ENCODE measurements at places on chromosomes 11 and 22.

- DNase-seq, result no peak
Measured at GRCh38 chr11:94018721-94019120, 2.4 kb upstream of the HEPHL1 start.

DNA sequence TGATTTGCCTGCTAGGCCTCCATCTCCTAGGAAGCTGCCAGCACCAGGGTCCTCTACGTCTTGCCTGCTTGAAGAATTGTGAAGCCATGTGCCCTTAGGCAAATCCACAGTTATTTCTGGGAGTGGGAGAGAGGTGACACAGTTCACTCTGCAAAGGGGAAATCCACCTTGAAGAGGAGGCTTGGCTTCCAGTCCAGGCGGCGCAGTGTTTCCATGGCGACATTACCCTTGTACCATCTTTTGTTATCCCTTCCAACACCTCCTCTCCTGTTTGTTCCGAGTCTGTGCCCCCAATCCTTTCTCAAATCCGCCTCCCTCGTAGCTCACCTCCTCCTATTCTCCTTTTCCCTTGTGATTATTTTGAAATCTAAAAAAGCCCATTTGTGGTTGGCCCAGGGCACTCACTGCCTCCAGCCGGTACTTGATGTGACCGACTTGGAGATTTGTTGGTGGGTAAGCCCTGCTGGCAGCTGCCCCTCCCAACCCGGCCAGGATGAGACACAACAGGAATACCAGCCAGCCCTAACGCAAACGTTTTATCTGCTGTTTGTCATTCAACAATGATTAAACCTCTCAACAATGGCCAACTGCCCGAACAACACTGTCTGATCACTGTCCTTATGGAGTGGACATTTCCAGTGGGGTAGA is 18.4 kb downstream of the SYT13 start:
- no peak for DNase-seq

GRCh38 chr11:83827940-83828554 is 541.9 kb upstream of the CCDC90B start:
- no peak for DNase-seq

- DNase-seq, result no peak
Measured at GRCh38 chr11:75644946-75645345, 23.9 kb downstream of the MAP6 start.

DNA sequence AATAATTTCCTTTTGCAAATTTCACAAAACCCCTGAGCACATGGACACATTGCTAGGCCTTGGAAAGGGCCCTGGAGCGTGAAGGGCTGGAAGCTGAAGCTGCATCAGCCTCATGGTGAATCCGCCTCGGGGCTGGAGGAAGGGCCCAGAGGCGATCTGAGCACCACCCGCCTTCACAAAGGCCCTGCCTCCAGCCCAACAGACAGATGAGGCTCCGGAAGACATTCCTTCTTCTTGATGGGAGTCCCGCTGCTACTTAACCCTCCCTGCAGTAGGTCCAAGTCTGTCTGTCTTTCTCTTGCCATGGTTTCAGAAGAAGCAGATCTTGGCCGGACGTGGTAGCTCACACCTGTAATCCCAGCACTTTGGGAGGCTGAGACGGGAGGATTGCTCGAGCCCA is 16.5 kb downstream of the ARRB1 start:
- no peak for DNase-seq

DNA sequence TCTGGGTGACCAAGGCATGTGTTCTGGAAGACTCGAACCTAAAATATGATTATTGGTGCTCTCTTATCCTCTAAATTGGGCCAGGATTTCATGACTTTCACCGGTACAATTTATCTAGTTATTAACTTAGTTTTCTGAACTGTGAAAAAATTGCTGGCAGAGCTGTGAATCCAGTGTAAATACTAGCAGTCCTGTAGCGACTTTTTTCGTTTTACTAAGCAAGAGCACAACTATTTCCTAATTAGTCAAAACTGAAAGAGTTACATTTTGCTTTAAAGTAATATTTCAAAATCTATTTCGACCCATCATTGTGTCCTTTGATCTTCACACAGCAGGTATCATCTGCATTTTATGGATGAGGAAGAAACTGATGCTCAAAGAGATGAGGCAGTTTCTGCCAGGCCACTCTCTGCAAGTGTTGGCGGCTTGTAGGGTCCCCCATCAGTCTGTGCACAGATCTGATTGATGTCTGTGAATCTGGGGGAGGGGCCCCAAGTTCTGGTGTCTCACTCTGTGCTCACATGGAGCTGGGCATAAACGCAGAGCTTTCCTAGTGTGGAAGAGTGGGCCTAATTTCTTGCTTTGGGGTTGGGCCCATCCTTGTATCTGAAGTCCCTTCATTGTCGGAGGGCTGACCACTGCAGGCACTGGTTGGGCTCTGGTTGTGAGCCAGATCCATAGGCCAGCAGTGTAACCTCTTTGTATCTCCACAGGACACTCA is 1.4 kb upstream of the TRMT2A start:
- DNase-seq, result no peak

DNA sequence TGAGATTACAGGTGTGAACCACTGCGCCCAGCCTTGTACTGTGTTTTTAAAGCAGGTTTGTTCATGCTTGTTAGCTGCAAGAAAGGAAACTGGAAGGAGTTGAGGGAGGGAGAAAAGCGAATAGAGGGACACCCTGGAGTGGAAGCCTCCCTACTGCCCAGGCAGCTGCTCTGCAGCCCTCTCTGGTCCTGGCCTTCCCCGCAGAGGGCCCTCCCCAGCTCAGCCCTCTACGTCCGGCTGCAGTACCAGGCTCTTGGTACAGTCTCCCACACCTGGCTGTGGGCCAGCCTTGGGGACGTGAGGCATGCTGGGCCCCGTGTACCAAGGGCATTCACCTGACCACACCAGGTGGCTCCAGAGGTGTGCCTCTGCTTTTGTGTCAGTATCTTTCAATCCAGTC is 70.8 kb downstream of the MED15 start:
- no peak for DNase-seq

DNA sequence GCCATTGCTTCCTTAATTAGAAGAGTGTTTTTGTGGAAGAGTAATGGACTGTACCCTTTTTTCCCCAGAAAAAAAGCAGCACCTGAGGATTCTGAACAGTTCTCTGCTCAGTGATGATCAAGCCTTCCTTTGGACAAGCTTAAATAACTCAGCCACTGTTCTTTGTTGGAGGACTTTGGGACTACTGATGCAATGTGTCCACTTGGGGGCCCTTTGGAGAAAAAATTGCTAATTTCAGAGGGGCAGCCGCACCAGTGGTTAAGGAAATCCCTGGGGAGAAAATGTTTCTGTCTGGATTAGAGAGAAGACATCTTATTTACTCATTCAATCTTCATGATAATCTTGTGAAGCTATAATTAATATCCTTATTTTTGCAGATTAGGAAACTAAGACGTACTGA is 5.3 kb upstream of the KMT2A start:
- DNase-seq, result no peak

DNA sequence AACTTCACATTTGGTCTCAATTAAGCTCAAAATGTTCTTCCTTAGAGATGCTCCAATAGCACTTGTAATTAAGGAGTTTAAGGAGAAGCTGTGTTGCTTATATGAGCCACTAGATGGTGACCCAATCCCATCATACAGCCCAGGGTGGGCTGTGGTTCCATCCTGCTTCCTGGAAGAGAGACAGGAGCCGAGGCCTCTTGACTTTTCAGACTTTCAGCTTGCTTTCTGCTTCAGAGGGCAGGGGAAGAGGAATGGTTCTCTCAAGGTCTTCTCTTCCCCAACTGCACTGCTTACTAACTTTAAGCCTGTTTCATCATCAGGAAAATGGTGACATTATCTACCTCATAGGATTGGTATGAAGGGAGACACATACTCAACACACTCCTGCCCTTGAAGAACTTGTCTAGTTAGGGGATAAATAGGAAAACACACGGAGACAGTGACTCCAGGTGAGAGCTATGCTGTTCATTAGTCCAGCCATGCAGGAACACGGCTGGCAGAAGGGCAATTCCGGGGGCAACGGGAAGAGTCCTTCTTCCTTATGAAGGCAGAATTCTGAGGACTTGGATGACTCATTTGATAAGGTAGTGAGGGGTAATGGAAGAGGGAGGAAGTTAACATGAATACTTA is 20.1 kb downstream of the TMEM218 start:
- DNase-seq, result peak; percentile 22

DNA sequence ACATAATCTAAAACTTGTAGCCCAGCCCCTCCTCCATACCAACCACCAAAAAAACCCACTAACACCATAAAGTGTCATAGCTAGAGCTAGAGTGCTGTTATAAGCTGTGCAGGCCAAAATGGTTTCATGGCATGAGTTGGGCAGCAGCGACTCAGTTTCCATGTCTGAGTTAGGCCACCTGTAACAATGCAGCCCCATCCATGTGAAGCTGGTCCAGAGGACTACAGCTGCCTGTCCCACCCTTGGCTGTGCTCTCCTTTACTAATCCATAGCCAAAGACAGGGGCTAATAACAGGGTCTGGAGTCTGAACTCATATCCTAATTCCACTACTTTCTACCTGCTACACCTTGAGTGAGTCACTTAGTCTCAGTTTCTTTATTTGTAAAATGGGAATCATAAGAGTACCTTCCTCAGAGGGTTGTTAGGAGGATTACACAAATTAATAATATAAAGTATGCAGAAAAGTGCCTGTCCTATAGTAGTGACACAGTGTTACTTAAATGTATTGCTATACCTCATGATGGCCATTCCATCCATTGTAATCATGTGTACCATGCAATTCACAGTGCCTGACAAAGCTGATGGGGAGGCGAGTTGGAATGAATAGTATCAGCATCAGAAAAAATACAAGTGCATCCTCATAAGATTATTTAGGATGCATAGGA is 20.6 kb downstream of the KCNQ1OT1 start:
- no peak for DNase-seq

- DNase-seq, result no peak
Measured at GRCh38 chr11:128707681-128708080, 13.8 kb downstream of the FLI1 start.

GRCh38 chr11:112173152-112173551 is 2.2 kb upstream of the BCO2 start:
- no peak for DNase-seq

DNA sequence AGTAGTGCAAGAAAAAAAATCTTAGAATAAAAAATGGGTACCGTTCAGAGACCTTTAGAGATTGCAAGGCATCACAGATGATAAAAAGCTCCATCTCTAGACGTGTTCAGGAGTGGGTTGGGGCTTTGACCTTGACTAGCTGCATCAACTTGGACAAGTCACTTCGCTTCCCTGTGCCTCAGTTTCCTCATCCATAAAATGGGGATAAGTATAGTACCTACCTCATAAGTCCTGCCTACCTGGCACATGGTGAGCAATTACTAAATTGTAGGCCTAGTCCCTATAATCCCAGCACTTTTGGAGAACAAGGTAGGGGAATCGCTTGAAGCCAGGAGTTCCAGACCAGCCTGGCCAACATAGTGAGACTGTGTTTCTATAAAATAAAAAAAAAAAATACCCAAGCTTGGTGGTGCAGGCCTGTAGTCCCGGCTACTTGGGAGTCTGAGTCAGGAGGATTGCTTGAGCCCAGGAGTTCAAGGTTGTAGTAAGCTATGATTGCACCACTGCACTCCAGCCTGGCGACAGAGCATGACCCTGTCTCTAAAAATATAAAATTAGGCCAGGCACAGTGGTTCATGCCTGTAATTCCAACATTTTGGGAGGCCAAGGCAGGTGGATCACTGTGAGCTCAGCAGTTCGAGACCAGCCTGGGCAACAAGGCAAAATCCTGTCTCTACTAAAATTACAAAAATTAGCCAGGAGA is 6.0 kb upstream of the F2 start:
- DNase-seq, result no peak

- DNase-seq, result no peak
Measured at GRCh38 chr11:24145411-24145810, 351.4 kb upstream of the LUZP2 start.

DNA sequence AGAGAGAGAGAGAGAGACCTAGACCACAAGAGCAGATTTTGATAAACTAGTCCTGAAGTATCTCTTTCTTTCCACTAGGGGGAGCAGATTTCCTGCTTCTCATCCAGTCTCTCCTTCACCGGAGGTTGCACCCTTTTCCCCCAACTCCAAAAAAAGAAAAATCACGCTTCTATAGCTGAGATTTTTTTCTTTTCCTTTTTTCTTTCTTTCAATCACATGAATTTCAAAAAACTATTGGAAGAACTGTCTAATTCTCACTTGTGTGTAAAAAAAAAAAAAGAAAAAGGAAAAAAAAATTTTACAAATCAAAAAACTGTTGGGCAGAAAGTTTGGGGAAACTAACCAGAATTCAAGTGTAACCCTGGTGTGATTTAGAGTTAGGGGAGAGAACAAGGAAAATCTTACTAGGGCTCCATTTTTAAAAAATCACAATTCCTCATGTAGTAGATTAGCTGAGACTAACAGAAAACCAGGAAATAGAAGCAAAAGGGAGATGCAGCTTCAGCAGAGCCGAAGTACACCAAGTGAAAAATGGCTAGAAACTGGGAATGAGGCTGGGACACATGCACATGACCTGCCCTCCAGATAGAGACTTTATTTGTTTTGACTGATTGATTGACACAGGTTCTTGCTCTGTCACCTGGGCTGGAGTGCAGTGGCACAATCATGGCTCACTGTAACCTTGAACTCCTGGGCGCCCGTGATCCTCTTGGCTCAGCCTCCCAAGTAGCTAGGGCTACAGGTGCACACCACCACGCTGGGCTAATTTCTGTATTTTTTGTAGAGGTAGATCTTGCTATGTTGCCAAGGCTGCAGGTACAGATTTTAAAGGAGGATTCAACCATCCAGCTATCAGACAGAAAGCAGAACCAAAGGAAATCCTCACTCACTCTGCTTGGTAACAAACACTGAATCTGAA is 27.1 kb downstream of the SDHD start:
- peak; percentile 47 for DNase-seq

Data from CD4-positive, alpha-beta T cell treated with Interleukin-1 beta for 1 hour (primary cell).